ENCODE measurements at places on chromosomes 12 and 14.

GRCh38 chr12:8033153-8034044 lies 883 bp downstream of the FOXJ2 start:
- DNase-seq = peak; percentile 38

GRCh38 chr14:64995291-64995690 lies 8.6 kb downstream of the FNTB start:
- DNase-seq = no peak

- DNase-seq = no peak
These were observed 5.4 kb upstream of the GPR84 start for GRCh38 chr12:54369597-54370131.

GRCh38 chr12:84875241-84875640 lies 37.4 kb downstream of the SLC6A15 start:
- DNase-seq = no peak

- DNase-seq = no peak
These were observed 22.2 kb upstream of the NAV3 start for GRCh38 chr12:77808534-77808933.

DNA sequence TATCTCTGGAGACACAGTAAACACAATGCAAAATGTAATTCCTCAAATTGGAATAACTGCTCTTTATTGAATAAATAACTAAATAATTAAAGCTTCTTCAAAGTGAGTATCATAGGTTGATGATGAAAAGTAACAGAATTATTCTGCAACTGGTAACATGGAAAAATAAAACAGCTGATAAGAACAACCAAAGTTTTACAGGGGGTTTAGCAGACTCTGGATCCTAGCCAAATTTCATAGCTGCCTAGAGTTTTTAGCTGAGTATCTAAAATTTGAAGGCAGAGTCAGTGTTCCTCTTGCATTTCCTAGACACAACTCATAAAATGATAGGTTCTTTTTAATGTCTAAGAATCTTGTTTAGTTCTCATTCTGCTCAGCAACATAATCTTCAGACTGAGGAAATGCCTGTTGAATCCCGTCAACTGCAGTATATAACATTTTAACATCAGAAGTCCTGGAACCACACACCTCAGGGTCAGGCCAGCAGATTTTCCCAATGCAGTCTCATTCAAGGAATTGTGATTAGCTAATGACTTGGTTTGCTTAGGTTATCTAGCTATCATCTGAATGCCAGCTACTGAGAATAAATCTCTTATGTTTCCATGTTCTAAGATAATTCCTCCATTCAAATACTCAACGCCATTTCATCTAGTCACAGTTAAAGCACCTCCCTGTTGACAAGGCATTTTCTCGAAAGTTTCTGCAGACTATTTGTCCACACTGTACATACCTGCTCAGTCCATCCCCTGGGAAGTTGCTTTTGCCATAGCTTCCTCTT lies 411.6 kb downstream of the BCAT1 start:
- DNase-seq = no peak

- DNase-seq = no peak
These were observed 4.7 kb downstream of the FAM161B start for GRCh38 chr14:73945159-73945670.

DNA sequence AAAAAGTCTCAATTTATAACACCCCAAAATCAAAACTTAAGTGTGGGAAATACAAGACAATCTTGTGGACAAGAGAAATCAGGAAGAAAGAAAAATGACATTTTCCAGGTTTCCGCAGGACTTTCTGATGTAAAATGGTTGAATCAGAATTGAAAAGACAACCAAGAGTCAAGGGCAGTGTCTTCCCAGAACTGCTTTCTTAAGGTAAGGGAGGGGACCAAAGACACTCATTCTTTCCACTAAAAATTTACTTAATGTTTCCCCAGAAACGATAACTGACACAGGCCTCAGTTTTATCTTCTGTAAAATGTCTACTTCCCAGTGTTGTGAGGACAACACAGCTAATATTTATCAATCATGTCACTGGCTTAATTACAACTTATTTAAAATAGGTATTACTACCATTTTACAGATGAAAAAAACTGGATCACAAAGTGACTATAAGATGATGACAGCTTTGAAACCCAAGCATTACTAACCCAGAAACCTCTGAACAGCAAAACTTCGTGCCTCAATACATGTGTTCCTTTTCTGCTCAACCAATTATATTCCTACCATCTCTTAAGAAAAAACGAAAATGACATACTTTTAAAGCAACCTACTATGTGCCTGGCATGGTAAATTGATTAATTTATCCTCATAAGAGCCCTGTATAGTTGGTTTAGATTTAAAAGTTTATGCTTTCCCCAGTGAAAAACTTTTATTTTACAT lies 4.6 kb downstream of the SINHCAF start:
- DNase-seq = no peak

- no peak for DNase-seq
These were observed 73.8 kb downstream of the SUSD6 start for GRCh38 chr14:69685218-69685616.

GRCh38 chr12:93469386-93469785 lies 2.1 kb downstream of the MRPL42 start:
- no peak for DNase-seq

- DNase-seq = no peak
These were observed 206.8 kb downstream of the NUAK1 start for GRCh38 chr12:105931762-105932570.

DNA sequence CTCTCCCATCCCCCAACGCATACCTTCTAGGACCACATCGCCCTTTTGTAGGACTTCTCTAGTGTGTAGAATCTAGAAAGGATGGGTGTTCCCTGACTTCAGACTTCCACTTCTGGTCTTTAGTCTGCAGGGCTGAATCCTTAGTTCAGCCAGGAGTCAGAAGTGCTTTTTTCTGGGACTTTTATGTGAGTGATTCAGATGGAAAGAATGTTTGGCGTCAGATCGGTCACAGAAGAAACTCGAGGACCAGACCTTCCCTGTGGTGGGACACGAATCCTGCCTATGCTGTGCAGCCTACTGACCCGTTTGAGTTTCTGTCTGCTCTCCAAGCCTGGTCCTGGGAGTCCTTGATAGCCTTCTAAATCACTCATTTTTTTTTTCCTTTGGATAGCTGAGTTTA lies 165.4 kb upstream of the SSTR1 start:
- DNase-seq = no peak

DNA sequence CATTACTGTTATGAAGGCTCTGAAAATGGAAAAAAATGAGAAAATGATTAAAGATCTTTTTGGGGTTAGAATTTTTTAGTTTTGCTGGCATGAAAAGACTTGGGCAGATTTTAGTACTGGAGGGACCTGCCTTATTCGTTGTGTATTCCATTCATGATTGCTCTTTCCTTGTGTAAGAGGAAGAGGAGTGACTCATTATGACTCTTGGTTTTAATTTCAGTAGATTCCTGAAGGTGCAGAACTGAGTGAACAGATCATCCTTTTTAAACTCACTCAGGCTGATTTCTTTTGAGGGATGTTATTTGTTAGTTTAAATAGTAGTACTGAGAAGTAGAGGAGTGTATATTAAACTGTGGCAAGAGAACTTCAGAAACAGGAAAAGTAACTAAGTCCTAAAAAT lies 41.6 kb downstream of the AKAP6 start:
- DNase-seq = no peak

GRCh38 chr12:55843431-55843830 lies 695 bp upstream of the MMP19 start:
- no peak for DNase-seq

DNA sequence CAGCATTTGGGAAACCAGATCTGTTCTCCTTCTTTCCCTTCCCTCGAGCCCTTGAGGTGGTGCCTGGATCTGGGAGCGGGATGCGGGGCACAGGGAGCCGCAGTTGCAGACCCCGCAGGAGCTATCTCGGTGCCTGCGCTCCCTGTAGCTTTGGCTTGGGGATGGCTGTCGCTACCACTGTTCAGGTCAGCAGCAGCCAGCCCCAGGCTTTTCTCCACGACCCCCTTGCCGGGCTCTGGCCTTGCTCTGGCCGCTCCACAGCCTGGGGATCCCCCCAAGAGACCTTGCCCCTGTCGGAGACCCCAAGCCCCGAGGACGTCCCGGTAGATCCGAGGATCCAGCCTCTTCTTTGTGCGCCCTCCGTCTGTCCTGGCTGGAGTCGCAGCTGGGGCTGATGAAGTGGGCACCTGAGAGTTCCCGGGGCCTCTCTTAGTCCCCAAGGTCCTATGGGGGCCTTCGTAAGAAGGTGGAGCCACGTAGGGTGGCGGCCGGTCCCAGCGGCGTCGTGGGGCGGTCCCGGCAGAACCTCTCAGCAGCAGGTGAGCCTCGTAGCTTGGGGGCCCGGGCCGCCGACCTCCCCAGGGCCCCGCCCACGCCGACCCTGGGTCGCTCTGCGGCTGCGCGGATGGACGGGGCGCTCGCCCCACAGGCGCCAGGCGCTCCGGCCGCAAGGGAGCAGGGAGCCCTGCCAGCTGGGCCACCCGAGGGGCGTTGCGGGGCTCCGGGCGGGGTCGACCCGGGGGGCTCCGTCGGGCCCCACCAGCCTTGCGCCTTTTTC lies 1.3 kb downstream of the DDN start:
- no peak for DNase-seq

- DNase-seq = no peak
These were observed 126.6 kb upstream of the PRKD1 start for GRCh38 chr14:30054201-30054600.

GRCh38 chr12:4153343-4153892 lies 120.1 kb upstream of the CCND2 start:
- DNase-seq = no peak

GRCh38 chr12:55847033-55847432 lies 4.3 kb upstream of the MMP19 start:
- no peak for DNase-seq

DNA sequence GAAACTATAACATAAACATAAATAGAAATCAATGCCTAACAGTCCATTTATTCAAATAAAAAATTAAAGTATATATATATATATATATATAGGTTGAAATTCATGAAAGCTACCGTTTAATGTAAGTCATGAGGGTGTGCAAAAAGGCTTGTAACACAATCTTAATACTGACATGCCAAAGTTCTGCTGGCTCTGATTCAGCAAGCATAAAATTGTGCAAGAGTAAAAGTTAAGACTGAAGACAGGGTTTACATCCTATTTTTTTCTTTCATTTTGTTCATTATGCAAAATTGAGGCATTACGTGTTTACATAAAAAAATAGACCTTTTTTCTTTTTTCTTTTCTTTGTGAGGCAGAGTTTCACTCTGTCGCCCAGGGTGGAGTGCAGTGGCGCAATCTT lies 984.2 kb downstream of the FSCB start:
- no peak for DNase-seq

DNA sequence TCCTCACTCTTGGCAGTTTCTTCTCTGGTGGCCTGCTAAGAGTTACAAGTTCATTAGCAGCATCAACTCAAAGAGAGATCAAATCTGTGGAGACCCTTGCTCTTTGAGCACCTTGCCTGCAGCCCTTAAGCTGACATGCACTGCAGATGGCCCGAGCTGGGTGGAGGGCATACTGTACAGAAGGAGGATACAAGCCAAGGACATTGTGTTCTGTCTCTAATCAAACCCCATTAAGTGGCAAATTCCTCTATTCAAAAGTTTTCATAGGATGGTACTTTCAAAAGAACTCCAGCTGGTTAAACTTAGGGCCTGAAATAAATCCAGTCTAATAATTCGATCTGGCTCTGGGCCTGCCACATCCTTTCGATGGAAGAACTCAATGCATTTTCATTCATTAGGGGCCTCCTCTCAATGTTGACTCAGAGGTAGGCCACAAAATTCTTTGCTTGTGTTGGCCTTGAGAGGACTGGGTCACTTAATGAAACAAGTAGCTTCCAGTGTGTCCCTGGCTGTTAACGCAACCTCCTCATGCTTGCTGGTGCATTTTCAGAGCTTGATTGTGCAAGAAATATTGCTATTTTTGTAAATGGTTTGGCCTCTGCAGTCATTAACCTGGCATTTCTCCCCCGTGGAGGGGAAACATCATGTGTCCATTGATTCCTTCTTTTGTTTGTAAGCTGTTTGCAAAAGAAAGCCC lies 318.2 kb downstream of the NUAK1 start:
- peak; percentile 30 for DNase-seq

DNA sequence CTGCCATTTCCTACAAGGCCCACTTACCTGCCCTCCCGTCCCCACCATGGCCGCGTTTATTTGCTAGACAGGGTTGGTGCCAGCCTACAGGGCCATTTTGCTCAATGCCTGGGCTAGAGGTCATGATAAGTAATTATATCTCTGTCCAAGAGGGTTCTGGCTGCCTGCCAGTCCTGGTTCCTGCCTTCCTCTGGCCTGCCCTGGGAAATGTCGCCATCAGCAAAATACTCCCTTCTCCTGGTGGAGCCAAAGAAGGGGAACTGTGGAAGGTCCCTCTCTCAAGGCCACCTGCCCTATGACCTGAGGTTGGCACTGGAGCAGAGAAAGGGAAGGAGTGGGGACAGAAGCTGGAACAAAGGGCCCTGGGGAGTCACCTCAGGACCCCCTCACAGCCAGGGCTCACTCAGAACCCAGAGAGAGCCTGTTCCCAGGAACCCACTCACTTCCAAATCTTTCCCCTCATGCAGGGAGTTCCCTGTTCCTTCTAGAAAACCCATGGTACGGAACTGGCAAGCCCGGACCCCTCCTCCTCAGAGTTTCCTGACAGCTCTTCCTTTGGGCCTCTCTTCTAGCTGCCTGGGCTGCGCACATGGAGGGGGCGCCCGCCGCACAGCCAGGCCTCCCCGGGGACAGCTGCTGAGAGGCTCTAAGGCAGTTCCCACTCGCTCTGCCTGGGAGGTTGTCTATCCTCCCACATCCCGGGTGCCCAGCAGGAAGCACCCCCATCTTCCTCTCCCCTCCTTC lies 280.5 kb downstream of the DPF3 start:
- DNase-seq = no peak

DNA sequence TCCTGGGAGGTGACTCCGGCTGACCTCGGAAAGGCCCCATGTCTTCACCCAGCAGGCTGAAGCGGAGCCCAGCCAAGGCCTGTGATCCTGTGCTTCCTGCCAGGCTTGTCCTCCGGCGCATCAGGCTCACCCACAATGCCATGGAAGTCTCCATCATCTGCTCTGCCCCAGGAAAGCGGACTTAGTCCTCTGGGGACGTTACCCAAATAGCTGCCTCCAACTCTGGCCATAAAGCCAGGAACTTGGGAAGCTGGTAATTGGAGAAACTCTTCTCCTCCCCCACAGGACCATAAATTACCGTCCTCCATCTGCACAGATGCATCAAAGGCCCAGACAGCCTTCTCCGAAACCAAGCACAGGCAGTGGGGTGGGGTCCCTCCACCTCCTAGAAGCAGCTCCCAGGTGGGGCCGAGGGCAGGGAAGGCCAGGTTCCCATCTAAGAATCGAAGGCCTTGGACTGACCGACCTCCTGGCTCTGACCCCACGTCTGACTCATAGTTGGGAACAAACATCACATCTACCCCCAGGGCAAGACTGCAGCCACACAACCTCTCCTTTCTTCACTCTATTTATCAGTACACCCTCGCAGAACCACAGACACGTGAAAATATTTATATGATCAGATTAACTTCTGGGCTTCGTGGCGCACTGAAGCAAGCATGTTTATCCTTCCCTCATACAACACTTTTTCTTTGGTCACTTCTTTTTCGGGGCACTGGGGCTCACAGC lies 56.4 kb downstream of the PITPNM2 start:
- DNase-seq = no peak

GRCh38 chr12:79689477-79690141 lies 1.2 kb downstream of the PAWR start:
- no peak for DNase-seq

Data from globus pallidus (tissue), 1 donor.